Tongue (tissue), 3 donors: ENCODE measurements at places on chromosomes 16 and 17. TPM values are rescaled to one million over a fixed set of nuclear protein-coding genes. Genes with fewer than 3 reads are reported as not detected.

GRCh38 chr16:934178-934577, 36.6 kb downstream of the LMF1 start:
- no peak for DNase-seq

GRCh38 chr17:8053600-8053999, 14.7 kb downstream of the ALOX15B start:
- no peak for DNase-seq

Gene MRPL45
- total RNA-seq: 33.5 TPM

Gene OR4D1
- total RNA-seq: not detected

Gene TAT
- not detected for total RNA-seq

Gene TMC5
- 0.72 TPM for total RNA-seq
